ENCODE measurements at places on chromosomes 6 and 20.

- DNase-seq = no peak
Observed at GRCh38 chr6:33252759-33253158, 18.9 kb downstream of the VPS52 start.

GRCh38 chr6:141492521-141493284 lies 640.0 kb upstream of the GJE1 start:
- no peak for DNase-seq

- DNase-seq = no peak
Observed at GRCh38 chr20:37111926-37112455, 16.2 kb upstream of the RBL1 start.

DNA sequence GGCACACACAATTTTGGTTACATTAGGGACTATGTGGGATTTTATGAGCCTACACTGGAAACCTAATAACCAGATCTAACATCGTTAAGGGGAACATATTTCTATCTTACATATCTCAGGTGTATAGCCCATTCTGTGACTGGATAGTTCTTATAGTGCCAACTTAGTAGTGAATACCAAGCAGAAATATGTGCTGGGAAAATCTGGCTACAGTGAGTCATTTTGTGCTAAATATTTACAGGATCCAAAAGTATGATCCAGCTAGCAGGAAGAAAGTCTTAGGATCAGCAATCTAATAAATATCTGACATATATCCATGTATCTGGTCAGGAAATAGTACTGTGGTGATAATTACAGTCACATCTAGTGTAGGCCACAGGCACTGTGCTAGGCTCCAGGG lies 94.6 kb upstream of the INSM1 start:
- no peak for DNase-seq

DNA sequence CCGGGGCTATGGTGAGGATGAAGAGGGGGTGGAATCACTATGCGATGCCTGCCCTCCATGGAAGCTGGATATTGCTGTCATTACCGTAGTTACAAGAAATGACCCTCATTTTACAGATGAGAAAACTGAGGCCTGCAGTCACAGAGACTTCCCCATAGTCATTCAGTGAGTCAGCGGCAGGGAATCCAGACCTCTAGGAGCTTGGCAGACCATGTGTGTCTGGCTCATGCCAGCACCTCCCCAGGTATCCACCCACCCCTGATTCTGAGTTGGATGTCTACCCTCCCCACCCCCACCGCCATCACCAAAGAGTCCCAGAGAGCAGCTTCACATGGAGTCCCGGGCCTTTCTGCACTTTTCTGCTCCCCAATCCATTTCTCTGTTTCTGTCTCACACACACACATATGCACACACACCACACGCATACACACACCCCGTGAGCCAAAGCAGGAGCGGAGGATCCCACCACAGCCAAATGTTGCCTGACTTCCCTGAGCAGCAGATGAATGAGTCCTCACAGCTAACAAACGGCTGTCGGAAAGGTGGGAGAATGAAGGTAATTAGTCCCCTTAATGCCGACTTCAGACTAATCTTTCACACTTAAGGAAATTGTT lies 24.8 kb downstream of the CDH22 start:
- DNase-seq = no peak

- peak; percentile 38 for DNase-seq
Observed at GRCh38 chr6:20126789-20127653, 85.2 kb downstream of the MBOAT1 start.

DNA sequence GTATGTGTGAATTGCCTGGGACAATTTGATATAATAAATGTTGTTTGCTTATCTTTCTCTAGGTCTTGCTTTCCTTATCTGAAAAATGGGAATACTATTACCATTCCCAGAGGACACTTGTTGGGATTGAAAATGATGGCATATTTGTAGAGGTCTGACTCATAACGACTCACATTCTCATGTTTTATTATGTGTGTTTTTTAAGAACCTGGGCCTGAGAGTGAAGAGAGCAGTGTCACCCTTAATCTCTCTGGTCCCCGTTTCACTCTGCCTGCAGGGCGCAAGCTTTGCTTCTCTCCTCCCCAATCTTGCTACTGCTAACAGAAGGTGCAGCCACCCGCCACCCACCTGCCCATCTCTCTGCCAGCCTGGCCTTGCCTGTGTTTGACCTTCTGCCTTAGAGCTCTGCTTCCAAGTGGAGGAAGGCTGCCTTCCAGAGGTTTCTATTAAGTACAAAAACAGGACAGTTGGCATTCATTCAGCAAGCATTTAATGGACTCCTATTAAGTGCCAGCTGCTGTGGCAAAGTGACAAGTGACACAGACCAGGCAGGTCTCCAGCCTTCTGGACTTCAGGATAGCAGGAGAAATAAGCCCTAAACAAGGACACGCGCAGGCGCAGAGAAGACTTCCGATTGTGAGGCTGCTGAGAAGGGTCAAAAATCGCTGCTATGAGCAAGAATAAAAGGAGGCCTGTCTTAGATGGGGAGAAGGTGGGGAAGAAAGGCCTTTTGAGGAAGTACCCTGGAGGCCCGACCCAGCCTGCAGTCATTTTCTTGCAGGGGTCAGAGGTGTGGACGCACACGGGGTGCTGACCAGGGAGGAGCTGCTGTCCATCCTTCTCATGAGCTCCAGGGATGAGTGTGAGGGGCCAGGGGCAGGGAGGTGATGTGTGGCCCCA lies 112.5 kb downstream of the JPH2 start:
- DNase-seq = no peak

DNA sequence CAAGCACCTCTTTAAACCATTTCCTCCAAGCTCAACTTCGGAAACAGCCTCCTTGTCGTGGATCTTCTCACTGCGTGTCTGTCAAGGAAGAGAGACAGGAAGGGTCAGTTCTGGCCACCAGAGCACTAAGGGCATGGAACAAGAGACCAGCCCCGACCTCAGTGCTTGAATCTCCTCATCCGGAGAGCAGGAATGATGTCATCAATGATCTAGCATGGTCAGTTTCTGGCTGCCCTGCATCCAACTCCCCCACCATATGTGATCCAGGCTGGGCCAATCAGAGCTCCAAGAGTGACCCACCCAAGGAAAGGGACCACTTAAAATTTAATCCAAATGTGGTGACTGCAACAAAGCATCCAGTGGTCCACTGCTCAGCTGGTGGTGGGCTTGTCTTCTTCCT lies 23.3 kb upstream of the DSN1 start:
- DNase-seq = no peak

- DNase-seq = no peak
Observed at GRCh38 chr20:44858606-44859360, 26.7 kb upstream of the YWHAB start.

GRCh38 chr6:18055098-18055497 lies 67.4 kb downstream of the NHLRC1 start:
- no peak for DNase-seq

DNA sequence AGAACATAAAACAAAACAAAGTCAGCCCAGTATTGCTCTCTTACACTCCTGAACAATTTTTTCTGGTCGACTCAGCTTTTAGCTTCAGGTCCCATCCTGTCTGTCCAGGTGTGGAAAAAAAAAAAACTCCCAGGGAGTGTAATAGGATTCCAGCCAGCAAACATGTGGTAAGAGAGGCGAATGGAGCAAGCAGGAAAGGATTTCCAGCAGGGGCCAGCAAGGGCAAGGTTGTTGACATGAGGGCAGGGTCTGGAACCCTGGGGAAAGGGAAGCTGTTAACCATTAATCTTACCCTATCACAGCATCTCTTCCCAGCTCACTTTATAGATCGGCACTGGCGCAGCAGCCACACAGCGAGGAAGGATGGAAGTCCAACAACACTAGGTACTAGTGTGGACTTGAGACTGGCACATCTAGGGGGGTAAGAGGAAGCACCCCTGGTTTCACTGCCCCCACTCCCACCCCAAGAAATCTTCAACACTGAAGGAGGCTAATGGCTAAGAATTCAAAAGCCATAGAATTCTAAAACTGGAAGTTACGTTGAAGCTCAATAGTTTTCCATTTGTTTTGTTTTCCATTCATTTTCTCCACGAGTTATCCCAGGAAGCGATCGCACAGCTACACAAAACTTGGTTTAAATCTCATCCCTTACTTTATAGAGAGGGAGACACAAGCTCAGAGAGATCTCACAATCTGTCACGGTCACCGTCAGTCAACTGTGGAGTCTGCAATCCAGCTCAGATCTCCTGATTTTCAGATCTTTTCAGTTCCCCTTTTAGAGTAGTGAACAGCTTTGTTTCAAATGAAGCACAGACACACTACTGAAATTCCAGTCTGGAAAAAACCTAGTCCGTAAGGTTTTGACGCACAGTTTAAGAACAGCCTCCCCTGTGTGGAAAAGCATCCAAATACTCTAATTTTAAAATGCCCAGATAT lies 53.3 kb downstream of the SLC22A23 start:
- no peak for DNase-seq

- no peak for DNase-seq
Observed at GRCh38 chr6:84691978-84692623, 72.3 kb downstream of the TBX18 start.

DNA sequence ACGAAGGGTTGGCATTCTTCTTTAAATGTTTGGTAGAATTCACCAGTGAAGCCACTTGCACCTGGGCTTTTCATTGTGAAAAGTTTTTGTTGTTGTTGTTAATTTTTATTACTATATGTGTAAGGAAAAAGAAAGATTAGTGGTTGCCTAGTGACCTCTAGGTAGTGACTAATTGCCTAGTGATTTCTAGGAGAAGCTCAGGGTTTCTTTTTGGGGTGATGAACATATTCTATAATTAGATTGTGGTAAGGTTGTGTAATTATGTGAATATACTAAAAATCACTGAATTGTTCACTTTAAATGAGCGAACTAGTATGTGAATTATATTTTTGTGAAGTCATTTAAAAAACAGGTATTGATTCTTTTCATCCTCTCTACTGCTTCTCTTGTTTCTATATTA lies 123.8 kb upstream of the TMEM170B start:
- DNase-seq = no peak

GRCh38 chr6:136987526-136987925 lies 57.2 kb downstream of the IL20RA start:
- DNase-seq = no peak

GRCh38 chr6:143457563-143458359 lies 7.2 kb downstream of the PEX3 start:
- no peak for DNase-seq

- DNase-seq = no peak
Observed at GRCh38 chr6:45533386-45533785, 155.7 kb upstream of the SUPT3H start.
